ENCODE measurements at places on chromosomes 11 and 22.

- peak; percentile 49 for DNase-seq
These were observed 3.2 kb upstream of the KLHDC7B start for GRCh38 chr22:50542416-50542927.

- DNase-seq = no peak
These were observed 91.8 kb downstream of the FEZ1 start for GRCh38 chr11:125404157-125404810.

DNA sequence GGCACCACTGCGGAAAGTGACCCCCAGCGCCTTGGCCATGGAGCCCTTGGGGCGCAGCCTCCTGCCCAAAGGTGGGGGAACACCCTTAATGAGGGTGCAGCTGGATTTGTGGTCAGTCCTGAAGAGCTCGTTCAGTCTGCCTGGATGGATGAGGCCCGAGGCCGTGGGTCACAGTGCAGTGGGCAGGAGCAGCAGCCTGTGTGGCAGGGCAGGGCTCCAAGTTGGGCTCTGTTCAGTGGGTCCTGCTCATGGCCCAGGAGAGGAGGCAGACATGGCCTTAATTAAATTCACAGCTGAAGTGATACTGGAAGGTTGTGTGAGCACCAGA is 33.3 kb downstream of the FAM83F start:
- no peak for DNase-seq

DNA sequence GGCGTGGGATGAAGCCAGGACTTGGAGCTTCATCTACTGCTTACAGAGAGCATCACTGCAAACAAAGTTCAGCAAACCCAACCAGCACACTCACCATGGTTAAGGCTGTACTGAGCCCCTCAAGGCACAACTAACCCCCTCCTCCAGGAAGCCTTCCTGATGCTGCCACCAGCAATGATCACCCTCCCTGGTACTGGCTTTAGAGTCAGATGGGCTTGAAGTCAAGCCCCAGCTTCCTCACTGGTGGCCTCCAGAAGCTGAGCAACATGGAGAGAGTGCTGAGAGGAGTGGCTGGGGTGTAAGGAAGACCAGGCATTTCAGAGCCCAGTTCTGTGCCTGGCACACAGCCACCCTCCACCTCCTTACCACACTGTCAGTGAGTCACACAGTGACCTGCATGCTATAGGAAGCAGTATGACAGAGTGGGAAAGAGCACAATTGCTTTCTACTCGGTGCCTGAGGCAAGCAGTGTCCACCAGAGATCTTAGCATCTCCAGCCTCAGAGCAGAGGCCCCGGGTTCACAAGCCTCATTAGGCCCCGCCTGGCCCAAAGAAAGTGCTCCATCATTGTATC is 24.7 kb upstream of the BAIAP2L2 start:
- DNase-seq = peak; percentile 86

GRCh38 chr11:63682066-63683021 is 1.0 kb downstream of the RTN3 start:
- DNase-seq = peak; percentile 54

- no peak for DNase-seq
These were observed 60.5 kb upstream of the ARHGAP32 start for GRCh38 chr11:129252621-129253020.

- DNase-seq = no peak
These were observed 140.3 kb downstream of the CRYBB2 start for GRCh38 chr22:25359601-25360261.

DNA sequence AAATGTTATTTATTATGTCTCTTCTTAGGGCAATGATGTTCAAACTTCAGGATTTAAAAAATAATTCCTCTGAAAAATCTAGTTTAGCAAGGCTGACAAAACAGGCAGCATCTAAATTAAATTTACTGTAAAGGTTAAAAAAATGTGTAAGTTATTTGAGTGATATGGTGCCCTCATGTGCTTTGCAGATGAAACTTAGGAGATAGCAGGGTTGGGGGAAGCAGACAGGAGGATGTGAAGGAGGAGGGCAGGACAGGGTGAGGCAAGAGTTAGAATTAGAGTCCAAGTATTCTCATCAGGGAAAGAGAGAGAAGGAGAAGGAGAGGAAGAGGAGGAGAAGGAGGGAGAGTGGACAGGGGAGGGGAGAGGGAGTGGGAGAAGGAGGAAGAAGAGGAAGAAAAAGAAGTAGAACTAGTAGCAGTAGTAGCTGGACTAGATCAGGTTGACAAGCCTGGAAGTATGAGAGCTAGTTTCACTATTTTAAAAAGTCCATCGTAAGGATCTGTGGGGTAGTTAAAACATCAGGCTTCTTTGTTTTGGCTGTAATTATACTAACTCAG is 141.2 kb upstream of the SESN3 start:
- peak; percentile 35 for DNase-seq

DNA sequence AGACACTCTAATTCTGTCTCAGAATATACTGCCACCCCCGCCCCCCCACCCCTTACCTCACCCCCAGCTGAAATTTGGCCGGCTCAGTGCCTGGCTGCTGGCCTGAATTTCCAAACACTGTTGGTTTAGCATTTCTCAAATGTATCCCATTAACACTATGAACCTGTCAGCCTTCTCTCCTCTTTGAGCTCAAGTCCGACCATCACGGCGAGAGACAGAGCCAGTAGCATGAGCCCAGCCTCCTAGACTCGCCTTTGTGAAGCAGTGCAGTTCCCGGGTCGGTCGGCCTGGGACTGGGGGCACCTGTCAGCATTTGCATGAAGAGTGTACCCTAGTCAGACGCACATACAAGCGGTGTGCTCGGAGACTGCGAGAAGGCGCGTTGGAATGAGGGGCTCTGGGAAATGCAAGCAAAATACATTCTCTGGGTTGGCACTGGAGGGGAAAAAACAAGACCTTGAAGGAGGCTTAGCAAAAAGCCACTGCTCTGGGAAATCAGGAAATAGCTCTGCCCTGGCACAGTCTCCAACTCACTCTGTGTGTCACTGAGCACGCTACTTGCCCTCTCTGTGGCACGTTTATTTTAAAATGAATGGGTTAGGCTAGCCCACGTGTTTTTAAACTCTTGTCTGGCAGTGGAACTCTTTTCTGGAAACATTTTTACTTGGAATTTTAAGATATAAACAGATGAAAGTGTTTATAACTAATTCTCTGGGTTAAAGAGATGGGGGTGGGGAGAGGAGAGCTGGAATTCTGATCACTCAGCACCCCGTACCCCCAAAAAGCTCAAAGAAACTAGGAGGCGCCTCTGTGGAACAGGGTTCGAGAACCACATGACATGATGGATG is 108.3 kb downstream of the TIMP3 start:
- no peak for DNase-seq

- DNase-seq = no peak
These were observed 1251.7 kb upstream of the RAG2 start for GRCh38 chr11:37849706-37850105.
